ENCODE measurements at places on chromosomes 3 and 15. TPM values are rescaled to one million over a fixed set of nuclear protein-coding genes. Genes with fewer than 3 reads are reported as not detected.

Gene MELTF
- total RNA-seq, result 7.3 TPM

Gene LAMB2
- total RNA-seq, result 373 TPM

Gene ABCF3
- 51.6 TPM for total RNA-seq

Gene ADAMTSL3
- total RNA-seq, result not detected

Gene ZNF445
- 9.2 TPM for total RNA-seq

Gene TMEM158
- 64.1 TPM for total RNA-seq

Gene MAGEL2
- 0.24 TPM for total RNA-seq

Gene EPHA3
- total RNA-seq, result 0.65 TPM

Gene TTC23
- 27.4 TPM for total RNA-seq

Gene CCR4
- total RNA-seq, result not detected

Gene DUOXA1
- total RNA-seq, result 0.49 TPM

Gene CISH
- 2.3 TPM for total RNA-seq

Gene CHSY1
- 69.9 TPM for total RNA-seq

Gene COLQ
- 0.61 TPM for total RNA-seq

Gene PLA2G4D
- total RNA-seq, result not detected

Gene GOLGA6D
- total RNA-seq, result not detected

Gene FAM107A
- 0.32 TPM for total RNA-seq

Gene UCN2
- 2.6 TPM for total RNA-seq

Gene XCR1
- total RNA-seq, result not detected

Gene CHRNA3
- not detected for total RNA-seq

Gene LMAN1L
- not detected for total RNA-seq

Gene OR5K2
- total RNA-seq, result not detected

Gene HGD
- not detected for total RNA-seq

Gene DISP2
- 0.65 TPM for total RNA-seq

Gene SFMBT1
- total RNA-seq, result 7.3 TPM

Gene RBP2
- total RNA-seq, result not detected

Gene CASR
- not detected for total RNA-seq

Gene PLD1
- total RNA-seq, result 40.7 TPM
